Myocyte (in vitro differentiated cells): ENCODE measurements at places on chromosomes 2 and 18.

DNA sequence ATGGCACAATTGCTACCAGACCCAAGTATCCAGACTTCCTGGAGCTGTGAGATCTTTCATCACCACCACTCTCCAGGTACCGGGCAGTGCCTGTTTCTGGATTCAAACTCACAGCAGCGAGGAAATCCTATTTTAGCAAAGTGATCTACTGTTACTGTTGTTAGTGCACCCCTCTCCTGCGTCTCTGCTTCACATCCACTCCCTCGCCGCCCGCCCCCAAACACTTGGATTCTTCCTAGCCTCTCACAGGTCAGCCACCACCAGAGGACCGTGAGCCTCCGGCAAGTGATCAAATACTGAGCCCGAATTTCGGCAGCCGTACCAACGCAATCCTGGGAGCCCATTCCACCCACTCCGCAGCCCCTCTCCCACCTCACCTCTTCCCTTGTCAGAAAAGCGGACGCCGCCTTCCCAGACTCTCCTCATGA is 519 bp downstream of the METTL4 start:
- DNase-seq, result peak; percentile 88

- peak; percentile 78 for DNase-seq
These were observed 211.9 kb downstream of the ALPK2 start for GRCh38 chr18:58416704-58417683.

DNA sequence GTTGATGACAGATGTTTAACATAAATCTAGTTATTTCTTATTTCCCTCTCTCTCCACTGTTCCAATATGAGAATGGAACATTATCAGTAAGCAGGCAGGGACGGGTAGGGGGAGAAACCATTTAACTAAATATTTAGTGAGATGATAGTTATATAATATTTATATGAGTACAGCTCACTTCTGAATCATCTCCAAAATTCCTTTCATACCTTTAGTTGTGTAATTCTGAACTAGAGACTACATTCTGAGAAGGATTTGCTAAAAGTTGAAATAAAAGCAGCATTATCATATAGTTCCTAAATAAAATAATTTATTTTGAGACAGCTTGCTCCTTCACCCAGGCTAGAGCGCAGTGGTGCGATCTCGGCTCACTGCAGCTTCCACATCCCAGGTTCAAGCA is 41.4 kb downstream of the B4GALT6 start:
- DNase-seq, result no peak

DNA sequence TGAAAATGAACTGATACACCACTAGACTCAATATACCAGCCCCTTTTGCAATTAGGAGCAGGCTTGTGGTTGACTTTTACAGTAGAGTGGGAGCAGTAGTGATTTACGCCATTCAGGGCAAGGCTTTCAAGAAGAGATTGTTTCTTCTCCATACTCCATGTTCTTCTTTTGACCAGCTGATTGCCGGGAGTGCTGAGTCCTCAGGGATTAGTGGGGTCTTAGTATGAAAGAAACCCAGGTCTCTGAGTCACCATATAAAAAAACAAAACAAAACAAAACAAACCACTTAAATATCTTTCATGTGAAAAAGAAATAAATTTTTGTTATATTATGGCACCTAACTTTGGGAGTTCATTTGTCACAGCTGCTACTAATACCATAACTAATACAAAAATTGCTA is 465.6 kb upstream of the TRIB2 start:
- peak; percentile 53 for DNase-seq

- no peak for DNase-seq
These were observed 165.9 kb upstream of the RND3 start for GRCh38 chr2:150653351-150653750.

- peak; percentile 16 for DNase-seq
These were observed 8.2 kb upstream of the SPOPL start for GRCh38 chr2:138493334-138493733.

DNA sequence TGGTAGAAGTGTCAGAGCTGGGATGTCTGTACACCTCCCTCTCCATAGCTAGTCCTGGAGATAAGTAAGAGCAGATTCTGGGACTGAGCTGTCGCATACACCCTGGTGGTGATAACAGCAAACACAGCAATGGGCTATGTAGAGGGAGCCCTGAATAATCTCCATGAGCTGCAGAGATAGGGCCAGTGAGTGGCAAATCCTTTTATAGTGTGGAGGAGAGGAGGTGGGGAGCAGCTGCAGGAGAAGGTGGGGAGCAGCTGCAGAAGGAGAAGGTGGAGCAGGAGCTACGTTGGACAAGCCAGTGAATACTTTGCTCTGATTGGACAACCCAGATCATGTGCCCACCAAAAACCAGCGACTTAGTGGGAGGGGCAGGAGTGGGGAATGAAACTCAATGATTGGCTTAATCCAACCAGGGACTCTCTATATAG is 85.5 kb downstream of the TMEM247 start:
- peak; percentile 59 for DNase-seq

GRCh38 chr2:190447766-190448165 is 39.6 kb downstream of the MFSD6 start:
- no peak for DNase-seq

DNA sequence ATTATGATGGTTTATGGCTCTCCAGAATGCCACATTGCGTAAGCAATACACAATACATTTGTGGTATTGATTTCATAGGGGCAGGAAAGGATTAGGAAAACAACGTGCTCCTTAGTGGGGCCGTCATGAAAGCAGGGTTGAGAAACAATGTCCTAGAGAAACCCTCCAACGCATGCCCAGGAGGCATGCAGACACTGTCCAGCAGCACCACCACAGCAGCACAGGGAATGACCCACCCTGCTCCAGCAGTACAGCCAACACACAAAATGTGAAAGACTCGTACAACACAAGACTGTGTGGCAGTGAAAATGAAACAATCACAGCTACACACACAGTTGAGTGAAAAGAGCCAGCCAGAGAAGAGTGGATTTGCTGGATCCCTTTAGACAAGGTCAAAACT is 66.3 kb downstream of the FAM168B start:
- no peak for DNase-seq

- no peak for DNase-seq
These were observed 224.5 kb downstream of the FAM210A start for GRCh38 chr18:13501891-13502290.

GRCh38 chr2:48883661-48884060 is 128.1 kb upstream of the LHCGR start:
- DNase-seq, result no peak

DNA sequence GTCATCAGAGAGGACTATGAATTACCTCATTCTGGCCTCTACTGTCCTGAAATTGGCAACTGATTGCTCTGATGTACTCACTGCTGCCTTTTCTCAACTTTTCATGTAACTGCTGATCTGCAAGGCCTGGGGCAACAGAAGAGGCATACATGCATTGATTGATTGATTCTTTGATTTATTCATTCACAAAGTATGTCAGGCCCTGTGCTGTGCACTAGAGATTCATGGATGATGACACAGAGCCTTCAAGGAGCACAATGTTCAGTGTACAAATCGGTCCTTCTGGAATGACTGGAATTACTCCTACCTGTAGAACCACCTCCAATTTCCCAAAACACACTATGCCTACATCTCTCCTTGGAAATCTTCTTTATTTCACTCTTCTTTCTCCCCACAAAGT is 111.3 kb downstream of the LRATD1 start:
- DNase-seq, result no peak

GRCh38 chr2:166361351-166362153 is 14.2 kb downstream of the SCN9A start:
- DNase-seq, result peak; percentile 34

- no peak for DNase-seq
These were observed 325.5 kb downstream of the AGPS start for GRCh38 chr2:177717831-177718618.

- no peak for DNase-seq
These were observed 11.9 kb downstream of the ADRA2B start for GRCh38 chr2:96104487-96104861.

- DNase-seq, result no peak
These were observed 65.9 kb upstream of the TMEM200C start for GRCh38 chr18:5961097-5961827.

DNA sequence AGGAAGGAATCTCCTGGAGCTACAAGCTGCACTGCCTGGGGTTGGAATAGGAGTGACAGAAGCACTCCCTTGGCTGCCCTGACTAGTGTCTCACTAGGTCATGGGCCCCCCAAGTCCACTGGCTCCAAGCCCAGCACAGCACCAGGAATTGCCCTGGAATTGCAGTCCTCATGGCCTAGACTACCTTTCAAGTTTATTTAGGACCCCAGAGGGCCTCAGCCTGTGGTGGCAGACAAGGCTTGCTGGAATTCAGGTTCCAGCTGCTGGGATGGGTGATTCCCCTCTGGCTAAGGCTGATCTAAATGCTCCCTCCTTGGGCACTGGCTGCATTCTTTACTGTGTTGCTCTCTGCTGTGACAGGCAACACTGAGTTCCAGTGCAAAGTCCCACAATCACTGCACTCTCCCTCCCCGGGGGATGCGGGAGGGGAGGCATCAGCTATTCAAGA is 14.0 kb downstream of the STRADB start:
- peak; percentile 89 for DNase-seq

DNA sequence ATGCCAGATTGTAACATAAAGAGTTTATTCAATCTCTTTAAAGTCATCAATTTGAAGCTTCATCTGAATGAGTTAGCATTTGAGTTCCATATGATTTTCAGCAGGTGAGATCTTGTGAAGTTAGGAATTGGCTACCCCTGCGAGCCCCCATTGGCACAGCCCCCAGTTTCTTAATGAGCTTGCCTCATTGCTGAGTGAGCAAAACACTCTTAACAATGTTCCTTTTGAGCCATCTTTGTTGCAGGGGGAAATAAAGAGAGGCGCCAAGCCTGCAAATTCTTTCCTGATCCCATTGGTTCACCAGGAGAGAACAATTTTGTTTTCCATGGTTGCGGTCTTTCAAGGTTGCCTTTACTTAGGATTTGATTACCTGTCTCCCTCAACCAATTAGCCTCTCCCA is 18.7 kb downstream of the DPP10 start:
- DNase-seq, result no peak

DNA sequence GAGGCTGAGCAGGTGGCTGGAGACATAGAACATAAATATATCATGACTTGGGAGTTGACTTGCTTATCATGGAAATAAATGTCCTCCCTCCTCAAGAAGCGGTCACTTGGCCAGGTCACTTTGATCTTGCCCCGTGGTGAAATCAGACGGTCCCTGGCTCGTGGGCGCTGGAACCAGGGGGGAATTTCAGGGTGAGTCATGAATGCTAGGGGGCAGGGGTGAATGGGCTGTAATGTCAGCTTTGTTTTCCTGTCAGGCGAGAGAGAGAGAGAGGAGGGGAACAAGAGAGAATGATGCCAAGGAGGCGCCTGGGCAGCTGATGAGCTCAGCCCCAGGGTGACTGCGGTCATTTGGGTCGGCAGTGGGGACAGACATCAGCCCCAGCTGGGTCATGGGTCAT is 47.7 kb downstream of the RRM2 start:
- peak; percentile 54 for DNase-seq

DNA sequence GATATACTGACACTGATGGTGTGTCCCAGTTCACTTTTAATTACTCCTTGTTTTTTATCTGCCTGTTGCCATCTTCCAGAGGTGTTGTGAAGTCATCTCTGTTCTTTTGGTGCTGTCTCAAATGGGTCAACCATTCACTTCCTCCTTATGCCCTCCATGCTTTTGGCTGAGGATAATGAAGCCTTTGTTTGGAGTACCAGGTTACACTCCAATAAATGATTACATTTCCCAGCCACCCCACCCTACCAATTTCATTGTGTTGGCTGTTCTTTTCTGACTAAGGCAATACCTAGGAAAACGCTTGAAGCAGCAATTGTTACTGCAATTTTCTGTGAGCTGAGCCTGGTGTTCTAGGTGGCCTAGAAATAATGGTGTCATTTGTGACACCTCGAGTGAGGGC is 29.8 kb upstream of the ACTG2 start:
- DNase-seq, result peak; percentile 1

DNA sequence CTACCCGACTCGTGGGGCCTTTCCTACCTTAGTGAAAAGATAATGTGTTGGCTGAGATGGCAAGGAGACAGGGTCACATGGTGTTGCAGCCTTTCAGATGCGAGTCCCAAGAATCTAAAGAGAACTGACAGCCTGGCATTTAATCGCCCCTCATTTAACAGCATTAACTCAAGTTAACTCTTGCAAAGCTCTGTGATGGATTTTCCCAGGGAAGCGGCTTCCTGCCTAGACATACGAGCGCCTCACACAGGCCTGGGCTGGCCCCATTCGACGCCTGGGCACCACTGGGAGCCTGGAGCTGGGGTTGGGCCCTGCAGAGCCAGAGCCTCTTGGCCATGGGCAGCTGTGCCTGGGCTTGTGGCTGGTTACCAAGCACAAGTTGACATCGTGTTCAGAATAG is 140.8 kb downstream of the SEPTIN10 start:
- DNase-seq, result no peak

DNA sequence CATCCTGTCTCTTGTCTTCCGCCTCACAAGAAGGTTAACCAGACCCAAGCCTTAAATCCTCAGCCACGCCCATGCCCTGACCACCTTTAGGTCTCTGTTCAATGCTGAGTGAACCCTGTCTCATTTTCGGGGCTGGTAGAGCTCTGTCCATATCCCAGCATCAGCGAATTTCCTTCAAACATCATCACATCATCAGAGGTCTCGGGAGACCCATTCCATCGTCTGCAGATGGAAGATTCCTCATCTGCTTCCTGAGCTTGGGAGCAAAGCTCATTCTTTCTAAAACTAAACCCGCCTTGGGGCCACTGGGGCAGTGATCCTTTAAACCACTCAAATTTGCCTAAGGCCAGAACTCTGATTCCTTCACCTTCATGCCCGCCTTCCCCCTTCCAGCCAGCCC is 173.7 kb downstream of the TTC32 start:
- no peak for DNase-seq

DNA sequence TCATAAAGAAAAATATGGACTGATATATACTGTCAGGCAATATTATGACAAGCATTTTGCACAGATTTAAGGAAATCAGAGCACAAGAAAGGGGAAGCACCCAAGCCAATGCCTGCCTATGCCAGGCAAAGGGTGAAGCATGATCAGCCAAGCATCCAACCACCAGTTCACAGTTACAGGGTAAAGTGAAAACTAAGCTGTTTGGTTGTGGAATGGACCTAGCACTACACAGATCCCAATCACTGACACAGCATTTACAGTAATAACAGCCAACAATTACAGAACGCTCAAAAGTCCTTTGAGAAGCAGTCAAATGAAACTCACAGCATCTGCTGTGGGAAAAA is 90.3 kb downstream of the SP3 start:
- no peak for DNase-seq

GRCh38 chr18:9428301-9428706 is 47.0 kb upstream of the RALBP1 start:
- no peak for DNase-seq

GRCh38 chr2:138962686-138963085 is 182.5 kb upstream of the NXPH2 start:
- DNase-seq, result no peak

- peak; percentile 82 for DNase-seq
These were observed 9.0 kb upstream of the DSEL start for GRCh38 chr18:67525328-67526099.

- DNase-seq, result no peak
These were observed 1.3 kb upstream of the ADI1 start for GRCh38 chr2:3520591-3520990.

DNA sequence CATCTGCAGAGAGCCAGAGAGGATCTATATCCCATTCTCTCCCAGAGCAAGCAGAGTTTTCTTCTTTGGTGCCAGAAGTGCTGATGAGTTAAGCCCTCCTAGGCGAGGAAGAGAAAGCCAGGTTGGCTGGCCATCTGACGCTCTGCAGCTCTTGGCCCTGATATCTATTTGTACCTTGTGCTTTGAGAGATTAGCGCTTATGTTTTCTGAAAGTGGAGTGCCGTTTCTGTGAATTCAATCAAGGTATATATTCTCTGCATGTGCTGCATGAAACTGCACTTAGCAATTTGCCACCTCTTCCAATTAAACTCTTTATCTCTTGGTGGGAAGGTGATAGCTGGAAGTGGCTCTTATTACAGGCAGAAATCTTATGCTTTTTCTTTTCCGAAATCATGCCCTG is 177.5 kb downstream of the LPIN1 start:
- no peak for DNase-seq
